ENCODE measurements at places on chromosomes 16 and 17.

DNA sequence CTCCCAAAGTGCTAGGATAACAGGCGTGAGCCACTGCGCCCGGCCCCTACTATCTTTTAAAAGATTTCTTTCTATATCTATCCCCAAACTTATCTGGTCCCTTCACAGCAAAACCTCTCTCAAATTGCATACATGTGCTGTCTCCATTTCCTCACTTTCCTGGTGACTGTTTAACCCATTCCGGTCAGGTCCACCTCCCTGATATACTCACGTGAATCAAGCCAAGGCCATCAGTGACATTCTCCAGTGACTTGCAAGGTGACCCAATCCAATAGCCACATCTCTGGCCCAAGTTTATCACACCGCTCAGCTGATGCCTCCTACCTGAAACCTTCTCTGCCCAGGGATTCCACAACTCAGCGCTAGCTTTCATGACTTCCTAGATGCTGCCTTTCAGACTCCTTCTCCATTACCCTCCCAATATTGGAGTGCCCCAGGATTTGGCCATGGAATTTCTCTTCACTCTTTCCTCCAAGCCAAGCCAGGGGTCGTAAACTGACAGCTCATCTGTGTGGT lies 1.4 kb upstream of the CTCF start:
- no peak for DNase-seq

- no peak for DNase-seq
Observed at GRCh38 chr17:64006361-64007088, 8.4 kb downstream of the PRR29 start.

DNA sequence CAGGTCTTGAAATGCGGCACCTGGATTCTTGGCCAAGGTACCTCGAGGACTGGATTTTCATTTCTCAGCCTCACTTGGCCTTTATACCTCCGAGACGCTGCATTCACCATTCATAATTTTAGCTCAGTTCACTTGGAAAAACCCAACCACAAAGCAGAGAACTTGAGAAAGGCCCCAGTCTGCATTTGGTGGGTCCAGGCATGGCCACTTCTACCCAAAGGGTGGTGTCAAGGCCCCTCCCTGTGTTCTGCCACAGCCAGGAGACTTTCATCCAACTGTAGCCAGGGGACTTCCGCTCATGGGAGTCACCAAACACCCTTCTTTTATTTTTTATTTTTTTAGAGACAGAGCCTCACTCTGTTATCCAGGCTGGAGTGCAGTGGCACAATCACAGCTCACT lies 14.7 kb upstream of the TVP23A start:
- DNase-seq = no peak

DNA sequence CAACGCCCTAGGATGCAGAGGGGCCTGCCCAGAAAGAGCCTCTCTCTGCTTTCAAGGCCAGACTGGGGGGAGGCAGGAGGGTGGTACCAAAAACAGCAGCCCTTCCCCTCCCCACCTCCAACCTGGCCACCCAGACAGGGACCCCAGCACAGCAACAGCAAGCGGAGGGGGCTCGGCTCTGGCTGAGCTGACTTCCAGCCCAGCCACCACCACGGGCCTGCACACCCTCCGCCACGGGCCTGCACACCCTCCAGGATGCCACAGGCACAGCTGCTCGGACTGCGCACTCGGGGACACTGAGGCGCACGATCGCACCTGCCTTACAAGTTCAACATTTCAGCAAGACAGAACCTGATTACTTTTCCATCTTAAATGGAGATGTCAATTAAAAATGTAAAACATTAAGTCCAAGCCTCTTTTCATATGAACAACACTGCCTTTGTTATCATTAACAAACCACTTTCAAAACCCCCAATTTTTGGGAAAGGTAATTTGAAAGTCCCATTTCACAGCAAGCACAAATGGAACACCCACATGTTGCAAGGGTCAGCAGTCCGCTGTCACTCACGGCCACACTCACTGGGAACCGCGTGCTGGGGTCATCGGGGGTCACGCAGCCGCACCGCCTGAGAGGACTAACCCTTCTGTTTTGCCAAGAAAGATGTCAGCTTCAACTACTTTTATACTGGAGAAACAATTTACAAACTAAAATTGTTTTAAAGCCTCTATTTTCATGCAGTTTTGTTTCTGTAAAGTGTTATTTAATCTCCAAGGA lies 76.4 kb downstream of the ANKRD11 start:
- DNase-seq = no peak

DNA sequence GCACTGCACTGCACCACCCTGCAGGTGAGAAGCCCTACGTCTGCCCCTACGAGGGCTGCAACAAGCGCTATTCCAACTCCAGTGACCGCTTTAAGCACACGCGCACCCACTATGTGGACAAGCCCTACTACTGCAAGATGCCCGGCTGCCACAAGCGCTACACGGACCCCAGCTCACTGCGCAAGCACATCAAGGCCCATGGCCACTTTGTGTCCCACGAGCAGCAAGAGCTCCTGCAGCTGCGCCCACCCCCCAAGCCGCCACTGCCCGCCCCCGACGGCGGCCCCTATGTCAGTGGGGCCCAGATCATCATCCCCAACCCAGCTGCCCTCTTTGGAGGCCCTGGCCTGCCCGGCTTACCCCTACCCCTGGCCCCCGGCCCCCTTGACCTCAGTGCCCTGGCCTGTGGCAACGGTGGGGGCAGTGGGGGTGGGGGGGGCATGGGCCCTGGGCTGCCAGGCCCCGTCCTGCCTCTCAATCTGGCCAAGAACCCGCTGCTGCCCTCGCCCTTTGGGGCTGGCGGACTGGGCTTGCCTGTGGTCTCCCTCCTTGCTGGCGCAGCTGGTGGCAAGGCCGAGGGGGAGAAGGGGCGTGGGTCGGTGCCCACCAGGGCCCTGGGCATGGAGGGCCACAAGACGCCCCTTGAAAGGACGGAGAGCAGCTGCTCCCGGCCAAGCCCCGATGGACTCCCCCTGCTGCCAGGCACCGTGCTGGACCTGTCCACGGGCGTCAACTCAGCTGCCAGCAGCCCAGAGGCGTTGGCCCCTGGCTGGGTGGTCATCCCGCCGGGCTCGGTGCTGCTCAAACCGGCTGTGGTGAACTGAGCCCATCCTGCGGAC lies 14.2 kb downstream of the PAM16 start:
- no peak for DNase-seq

DNA sequence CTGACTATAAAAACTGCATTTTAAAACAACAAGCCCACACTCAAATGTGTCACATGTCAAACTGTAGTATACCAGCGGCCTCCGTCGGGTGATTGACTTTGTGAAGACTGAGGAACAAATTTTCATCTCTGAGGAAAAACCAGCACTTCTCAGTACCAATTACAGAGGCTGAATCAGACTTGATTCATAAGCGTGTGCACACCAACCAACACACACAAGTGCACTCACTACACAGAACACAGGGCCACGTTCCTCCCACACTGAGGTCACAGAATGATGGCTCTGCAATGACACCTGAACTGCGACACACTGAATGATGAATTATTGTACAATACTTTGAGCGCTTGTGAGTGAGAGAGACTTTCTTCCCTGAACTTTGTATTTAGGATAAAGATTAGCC lies 29.6 kb downstream of the XPO6 start:
- DNase-seq = peak; percentile 63

DNA sequence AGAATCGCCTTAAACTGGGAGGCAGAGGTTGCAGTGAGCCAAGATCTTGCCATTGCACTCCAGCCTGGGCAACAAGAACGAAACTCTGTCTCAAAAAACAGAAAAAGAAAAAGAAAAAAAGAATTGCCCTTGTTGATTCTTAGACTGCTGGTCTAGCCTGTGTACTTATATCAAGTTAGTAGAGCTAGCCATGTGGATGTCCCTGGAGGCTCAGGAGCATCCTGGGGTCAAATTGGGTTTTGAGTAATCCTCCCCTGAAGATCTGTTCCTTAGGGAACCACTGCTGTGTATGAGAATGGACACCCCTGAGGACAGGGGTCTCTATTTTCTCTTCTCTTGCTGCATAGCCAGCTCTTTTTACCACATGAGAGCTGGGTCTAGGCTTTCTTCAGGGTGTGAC lies 21.5 kb downstream of the SLC7A6OS start:
- no peak for DNase-seq

- no peak for DNase-seq
Observed at GRCh38 chr16:54407596-54407995, 121.0 kb upstream of the IRX3 start.
